Activated CD4-positive, alpha-beta T cell treated with anti-CD3 and anti-CD28 coated beads for 48 hours (primary cell): ENCODE measurements at places on chromosomes 7 and 10.

DNA sequence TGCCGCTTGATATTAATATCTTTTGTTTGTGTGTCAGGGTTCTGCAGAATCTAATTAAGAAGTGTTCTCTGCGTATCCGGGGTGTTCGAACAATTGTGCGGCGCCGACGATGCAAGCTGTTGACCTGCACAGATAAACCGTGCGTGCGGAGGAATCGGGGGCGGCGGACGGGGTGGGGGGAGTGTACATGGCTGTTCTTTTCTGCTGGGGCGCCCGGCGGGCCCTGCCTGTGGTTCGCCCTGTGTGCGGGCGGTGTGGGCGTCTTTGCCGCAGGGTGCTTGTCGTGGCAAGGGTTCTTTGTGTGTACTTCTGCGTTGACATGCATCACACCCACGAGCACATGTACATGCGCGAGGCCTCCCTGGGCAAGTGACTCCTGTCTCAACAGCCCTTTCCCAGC is 47.9 kb downstream of the MICALL2 start:
- no peak for DNase-seq

DNA sequence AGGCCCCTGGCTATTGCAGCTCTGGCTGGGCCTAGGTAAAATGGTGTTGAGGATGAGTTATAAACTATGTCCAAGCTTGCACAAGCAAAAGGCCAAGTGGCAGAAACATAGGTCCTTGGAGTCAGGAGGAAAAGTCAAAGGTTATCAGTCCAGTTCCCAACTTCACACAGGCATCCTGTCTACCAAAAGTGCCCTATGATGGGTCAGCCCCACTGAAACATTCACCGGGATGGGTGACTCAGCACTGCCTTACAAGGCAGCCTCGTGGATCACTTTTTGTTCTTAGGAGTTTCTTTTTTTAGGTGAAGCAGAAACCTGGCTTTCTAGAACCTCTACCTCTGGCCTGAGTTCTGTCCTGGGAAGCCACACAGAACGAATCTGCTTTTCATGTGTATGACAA is 158.8 kb upstream of the LYZL2 start:
- DNase-seq: peak; percentile 26

DNA sequence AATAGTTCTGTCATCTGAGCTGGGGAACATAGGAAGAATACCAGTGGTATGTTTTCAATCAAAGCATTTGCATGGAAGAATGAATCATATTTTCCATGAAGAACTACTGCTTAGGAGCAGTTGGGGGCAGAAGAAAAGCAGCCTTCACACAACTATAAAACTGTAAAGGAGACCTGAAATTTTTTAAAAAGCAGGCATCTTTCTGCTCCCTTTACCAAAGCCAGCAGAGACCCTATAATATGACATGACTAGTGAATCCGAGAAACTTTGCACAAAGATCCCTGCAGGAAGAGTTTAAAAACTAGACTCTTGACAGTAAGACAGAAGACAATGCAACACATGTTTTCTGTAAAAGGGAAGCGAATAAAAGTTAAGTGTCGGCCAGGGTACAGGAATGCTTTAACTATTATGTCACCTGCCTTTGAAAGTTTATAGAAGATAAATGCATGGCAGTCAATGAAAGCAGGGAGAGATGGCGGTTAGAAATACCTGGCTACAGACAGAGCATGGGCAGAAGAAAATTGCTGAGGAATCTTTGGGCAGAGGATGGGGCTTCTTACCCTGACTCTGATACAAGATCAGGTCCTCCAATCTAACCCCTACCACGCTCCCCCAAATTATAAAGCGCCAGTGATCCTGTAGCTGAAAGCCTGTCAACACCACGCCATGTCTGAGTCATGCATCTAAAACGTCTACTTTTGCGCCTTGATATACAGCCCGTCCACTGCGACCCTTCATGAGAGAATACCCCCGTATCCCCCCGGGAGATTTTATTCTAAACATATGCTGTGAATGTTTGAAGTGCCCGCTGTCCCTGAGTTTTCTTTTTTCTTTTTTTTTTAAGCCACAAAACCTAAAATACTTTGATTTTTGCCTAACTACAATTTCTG is 93.1 kb downstream of the GLI3 start:
- no peak for DNase-seq

DNA sequence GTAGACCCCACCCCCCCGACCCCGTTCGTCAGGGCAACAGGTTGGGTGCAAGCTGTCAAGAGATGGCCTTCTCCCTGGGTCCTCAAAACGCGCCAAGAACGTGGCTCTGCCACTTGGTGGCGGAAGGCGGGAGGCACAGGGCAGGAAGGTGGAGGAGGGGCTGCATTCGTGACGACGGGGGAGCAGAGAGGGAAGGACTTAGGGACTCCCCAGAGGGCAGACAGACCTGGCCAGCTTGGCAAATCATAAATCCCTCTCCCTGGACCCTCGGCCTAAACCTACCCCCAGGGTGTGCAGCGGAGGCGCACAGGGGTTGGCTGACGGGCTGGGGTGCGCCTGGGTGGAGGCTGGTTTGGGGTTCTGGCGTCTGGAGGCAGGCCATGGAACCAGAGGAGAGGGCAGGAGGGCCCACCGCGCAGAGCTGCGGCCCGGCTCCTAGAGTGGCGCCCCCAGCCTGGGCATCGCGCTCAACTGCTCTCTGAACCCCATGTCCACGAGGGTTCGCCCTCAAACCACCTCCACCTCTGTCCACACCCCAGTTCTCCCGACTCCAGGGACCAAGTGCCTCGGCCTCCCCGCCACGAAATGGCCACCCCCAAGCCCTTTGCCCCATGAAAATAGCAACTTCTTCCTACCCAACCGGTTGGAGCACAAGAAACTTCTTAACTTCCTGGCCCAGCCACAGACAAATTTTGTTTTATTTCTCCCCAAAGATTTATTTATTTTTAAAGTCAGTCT is 10.8 kb upstream of the GATA3 start:
- DNase-seq: peak; percentile 67

- no peak for DNase-seq
Measured at GRCh38 chr10:88877298-88877697, 2.7 kb upstream of the STAMBPL1 start.

DNA sequence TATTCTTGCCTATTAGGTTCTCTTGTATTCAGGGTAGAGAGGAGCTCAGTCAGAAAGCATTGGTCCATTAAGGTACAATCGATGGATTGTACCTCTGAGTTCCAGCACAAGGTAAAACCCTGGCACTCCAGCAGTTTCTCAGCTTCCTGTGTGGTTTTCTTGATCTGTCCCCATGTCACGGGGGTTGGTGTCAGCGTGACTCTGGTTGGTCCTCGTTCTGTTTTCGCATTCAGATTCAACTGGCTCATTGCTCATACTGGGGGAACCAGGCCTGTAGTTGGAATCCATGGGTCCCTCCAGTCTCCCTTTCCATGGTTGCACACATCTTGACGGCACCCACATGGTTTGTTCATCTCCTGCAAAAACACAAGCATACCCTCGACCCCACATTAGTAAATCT is 32.7 kb upstream of the RASGEF1A start:
- DNase-seq: peak; percentile 68

DNA sequence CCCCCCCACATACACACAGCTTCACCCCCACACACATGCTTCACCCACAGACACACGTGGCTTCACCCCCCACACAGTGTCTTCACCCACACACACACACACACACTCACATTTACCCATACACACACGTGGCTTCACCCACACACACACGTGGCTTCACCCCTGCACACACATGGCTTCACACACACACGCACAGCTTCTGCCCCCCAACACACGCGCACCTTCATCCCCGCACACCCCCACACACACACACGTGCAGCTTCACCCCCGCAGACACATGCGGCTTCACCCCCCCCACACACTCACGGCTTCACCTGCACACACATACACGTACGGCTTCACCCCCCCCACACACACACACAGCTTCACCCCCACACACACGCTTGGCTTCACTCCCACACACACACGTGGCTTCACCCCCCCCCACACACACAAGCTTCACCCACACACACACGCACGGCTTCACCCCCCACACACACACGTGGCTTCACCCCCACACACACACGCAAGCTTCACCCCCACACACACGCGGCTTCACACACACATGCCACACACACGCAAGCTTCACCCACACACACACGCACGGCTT is 82.4 kb downstream of the NKX6-2 start:
- no peak for DNase-seq

DNA sequence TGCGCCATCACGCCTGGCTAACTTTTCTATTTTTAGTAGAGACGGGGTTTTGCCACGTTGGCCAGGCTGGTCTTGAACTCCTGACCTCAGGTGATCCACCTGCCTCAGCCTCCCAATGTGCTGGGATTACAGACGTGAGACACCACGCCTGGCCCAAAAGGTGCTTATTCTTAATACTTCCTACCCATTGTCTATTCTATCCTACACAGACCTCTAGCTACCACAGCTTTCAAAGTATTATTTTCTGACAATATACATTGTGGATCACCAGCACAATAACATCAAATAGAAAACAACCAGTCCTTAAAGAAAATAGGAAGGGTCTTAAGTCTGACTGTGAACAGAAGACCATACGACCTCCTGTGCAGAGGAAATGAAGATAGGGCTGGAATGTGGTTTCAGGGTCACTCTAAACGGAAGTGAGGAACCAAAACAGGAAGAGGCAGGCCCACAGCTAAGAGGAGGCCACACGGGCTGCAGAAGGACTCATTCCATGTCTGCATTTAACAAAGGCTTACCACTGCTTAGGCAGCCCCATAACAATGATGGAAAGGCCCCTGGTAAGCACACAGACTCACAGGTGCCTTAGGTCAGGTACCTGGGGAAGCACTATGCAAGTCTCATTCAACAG is 115.2 kb downstream of the ZFAND4 start:
- peak; percentile 7 for DNase-seq

- no peak for DNase-seq
Measured at GRCh38 chr10:103838862-103839518, 16.4 kb downstream of the SH3PXD2A start.

DNA sequence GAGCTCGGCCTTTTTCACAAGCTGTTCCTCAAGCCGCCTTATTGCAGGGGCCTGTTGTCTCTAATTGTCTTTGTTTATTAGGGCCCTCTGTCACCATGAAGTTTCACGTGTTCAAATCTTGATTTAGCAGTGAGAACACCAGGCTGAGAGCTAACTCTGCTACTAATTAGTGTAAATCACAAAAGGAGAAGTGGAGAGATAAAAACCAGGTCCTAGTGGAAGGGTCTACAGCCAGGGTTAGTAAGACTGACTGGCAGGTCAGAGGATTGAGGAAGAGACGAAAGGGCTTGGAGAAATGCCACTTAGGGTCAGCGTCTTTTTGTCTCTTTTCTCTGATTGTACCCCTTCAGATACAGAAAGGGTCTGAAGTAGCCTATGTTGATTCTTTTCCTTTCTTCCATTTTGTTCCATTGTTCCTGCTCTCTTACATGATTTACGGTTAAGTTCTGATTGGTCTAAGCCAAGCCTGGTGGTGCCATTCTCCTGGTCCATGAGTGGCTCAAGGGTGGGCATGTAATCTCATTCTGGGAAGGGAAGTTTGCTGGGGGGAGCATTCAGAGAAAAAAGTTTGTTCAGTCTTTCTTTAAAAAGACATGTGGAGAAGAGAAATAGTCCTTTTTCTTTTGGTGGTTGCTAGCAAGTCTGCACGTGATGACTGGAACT is 21.3 kb downstream of the SSMEM1 start:
- no peak for DNase-seq

DNA sequence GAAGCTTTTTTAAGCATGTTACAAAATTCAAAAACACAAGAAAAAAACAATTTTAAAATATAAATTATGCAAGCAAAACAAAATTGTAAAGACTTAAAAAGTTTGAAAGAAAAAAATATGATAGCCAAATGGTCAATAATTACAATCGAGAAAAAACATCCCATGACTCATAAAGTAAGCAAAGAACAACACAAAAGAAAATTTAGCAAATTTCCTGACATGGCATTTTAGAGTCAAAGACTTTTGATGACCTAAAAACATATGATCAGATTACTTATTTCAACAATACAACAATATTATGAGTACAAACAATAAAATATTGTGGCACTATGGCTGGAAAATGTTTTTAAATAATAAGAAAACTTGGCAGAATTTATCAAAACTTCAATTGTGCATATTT is 312.1 kb upstream of the MEOX2 start:
- DNase-seq: no peak

GRCh38 chr7:94395141-94396036 is 694 bp downstream of the COL1A2 start:
- DNase-seq: peak; percentile 25

GRCh38 chr7:140698477-140698876 is 2.0 kb downstream of the NDUFB2 start:
- DNase-seq: no peak

DNA sequence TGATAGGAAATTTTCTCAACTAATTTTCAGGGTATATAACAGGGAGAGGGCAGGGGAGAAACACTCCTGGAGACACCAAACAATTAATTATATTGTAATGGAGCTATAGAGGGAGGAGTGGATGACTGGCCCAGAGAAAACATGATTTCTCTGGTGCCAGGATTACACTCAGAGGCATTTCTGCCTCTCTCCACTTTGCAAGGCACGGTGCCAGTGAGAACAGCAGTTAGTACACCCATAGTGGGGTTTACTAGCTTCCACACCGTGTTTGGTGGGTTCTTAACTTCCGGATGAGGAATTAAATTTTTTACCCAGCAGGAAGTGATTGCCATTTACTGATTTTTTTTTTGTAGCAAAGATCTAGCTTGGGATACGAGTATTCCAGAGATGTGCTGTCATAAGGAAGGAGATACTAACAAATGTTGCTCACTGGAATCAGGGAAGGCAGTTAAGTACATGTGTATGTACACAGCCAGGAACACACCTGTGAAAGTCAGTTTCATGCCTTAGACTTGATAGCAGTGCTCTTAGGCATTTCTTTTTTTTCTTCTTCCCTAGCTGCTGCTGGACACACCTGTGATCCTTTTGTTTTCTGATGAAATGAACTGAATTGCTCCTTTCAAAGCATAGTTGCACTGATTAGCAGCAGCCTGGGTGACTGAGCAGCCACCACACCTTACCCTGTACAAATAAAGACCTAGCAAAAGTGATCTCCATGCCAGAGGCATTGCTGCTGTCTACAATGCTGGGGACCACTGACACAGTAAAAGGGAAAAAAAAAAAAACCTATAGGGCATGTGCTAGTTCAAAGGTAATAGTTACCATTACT is 58.1 kb downstream of the POLL start:
- DNase-seq: no peak

GRCh38 chr10:22708772-22709171 is 5.6 kb downstream of the PIP4K2A start:
- no peak for DNase-seq

DNA sequence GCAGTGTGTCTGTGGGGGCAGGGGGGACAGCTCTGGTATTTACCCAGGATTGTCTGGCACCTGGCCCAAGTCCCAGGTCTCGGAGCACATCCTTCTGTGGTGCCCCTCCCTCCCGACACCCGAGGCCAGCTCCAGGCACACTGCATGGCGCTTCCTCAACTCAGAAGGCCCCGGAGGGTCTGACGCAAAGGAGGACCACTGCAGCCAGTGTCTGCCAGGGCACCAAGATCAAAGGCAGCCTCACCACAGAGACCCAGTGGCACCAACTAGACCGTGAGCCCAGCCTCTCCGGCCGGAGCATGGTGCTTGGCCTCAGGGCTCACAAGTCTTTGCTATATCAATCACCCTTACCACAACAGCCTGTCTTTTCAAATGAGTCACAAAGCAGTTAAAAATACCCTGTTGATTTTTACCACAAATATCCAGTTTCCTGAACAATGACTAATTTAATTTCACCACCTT is 99.3 kb upstream of the DDC start:
- peak; percentile 34 for DNase-seq

GRCh38 chr10:96056787-96057186 is 13.4 kb downstream of the CCNJ start:
- DNase-seq: no peak
